ENCODE measurements at places on chromosomes 5 and 9. TPM values are rescaled to one million over a fixed set of nuclear protein-coding genes. Genes with fewer than 3 reads are reported as not detected.

DNA sequence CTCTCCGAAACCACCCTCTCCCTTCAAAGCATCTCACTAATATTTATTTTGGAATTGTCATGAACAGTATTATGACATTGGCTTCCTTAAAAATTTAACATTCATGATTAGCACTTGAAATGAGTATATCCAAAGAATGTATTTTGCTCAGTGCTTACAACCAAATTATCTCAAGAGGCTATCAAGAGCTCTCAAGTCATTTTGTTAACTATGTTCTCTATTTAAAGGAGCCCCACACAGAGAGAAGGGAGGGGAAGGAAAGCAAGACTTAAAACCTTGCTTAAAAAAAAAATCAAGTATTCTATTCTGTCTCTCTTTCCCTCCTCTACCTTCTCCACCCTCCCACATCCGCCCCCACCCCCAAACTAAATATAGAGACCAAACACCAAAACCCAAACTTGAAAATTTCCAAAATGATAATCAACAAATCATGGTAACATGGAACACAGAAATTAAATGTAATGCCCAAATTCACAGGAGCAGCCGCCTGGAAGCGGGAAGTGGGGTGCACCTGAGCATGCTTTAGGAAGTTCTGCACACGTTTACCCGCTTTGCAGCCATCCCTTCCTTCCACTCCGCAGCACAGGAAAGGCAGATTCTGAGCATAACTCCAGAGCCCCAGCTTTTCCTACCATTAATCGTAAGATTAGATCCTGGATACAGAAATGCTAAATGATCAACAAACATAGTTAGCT lies 66.9 kb downstream of the EBF1 start:
- no peak overlapping the region for H3K4me3 ChIP-seq
- H3K36me3 ChIP-seq, result no peaks in the 10 kb centered on the region
- no peak for DNase-seq
- H3K27me3 ChIP-seq, result no peaks in the 10 kb centered on the region

- no peaks in the 10 kb centered on the region for H3K27me3 ChIP-seq
- H3K4me3 ChIP-seq, result no peak overlapping the region
- H3K27ac ChIP-seq, result no peak overlapping the region
- no peaks in the 10 kb centered on the region for H3K36me3 ChIP-seq
- H3K4me1 ChIP-seq, result no peaks in the 10 kb centered on the region
- no peak for DNase-seq
These were observed 806.9 kb upstream of the CDH9 start for GRCh38 chr5:27845248-27845647.

GRCh38 chr5:20276061-20276958 lies 288.3 kb upstream of the CDH18 start:
- H3K27ac ChIP-seq, result no peak overlapping the region
- no peaks in the 10 kb centered on the region for H3K27me3 ChIP-seq
- no peaks in the 10 kb centered on the region for H3K36me3 ChIP-seq
- no peaks in the 10 kb centered on the region for H3K4me1 ChIP-seq
- H3K4me3 ChIP-seq, result no peak overlapping the region
- DNase-seq, result no peak

DNA sequence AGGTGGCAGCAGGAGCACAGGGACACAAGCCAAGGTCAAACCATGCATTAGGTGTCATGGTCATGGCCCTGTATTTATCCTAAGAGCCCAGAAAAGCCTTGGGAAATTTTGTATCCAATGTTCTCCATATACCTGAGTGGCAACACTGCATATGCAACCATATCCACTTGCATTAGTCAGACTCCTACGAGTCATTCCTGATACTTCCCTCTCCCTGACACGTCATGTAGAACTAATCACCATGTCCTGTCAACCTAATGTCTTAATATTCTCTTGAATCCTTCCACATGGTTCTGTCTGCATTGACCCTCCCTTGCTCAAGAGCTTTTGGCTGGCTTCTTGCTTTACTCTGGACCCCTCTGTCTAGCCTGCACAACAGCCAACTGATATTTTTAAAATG lies 9.4 kb downstream of the SCGB3A2 start:
- H3K36me3 ChIP-seq, result no peaks in the 10 kb centered on the region
- DNase-seq, result no peak
- no peaks in the 10 kb centered on the region for H3K27me3 ChIP-seq
- no peaks in the 10 kb centered on the region for H3K4me1 ChIP-seq
- no peak overlapping the region for H3K27ac ChIP-seq

Gene PCDHGC3
- total RNA-seq, result 13.1 TPM

Gene N4BP3
- total RNA-seq, result 2.2 TPM

Gene ZFP2
- total RNA-seq, result 0.89 TPM
